ENCODE measurements at places on chromosomes 13 and 19.

GRCh38 chr19:44570603-44570983, 41.1 kb upstream of the CEACAM20 start:
- no peak for DNase-seq

GRCh38 chr13:35483761-35484160, 7.3 kb upstream of the MAB21L1 start:
- DNase-seq, result peak; percentile 26

GRCh38 chr19:16327501-16327900, 2.9 kb downstream of the KLF2 start:
- DNase-seq, result no peak

GRCh38 chr19:55368701-55369563, 1.3 kb downstream of the IL11 start:
- DNase-seq, result peak; percentile 29

- no peak for DNase-seq
Observed at GRCh38 chr19:5913739-5914357, at the start of gene CAPS. CAPS (plus strand) TSS chr19:5914254; CDS start chr19:5914407, 153 bp downstream.

DNA sequence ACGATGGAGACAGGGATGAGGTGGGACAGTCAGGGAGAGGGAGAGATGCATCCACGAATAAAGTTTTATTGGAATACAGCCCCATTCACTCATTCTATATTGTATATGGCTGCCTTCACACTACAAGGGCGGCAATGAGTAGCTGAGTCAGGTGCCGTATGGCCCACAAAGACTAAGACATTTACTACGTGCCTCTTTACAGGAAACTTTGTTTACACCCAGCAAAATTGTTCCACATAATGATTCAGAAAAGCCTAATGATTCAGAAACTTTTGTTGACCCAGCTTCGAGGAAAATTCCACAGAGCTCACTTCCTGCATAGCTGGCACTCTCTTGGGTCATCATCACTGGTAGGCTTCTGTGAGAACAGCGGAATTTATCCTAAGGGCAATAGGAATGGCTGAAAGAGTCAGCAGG, 87.3 kb upstream of the PEG3 start:
- no peak for DNase-seq

- no peak for DNase-seq
Observed at GRCh38 chr19:38464421-38465082, 31.1 kb downstream of the RYR1 start.

Measured in NCI-H2171 treated with DMSO at 0.1 percent for 48 hours (cell line).